Common myeloid progenitor, CD34-positive (primary cell): ENCODE measurements at places on chromosomes 3 and 15.

- DNase-seq = no peak
These were observed 334.9 kb upstream of the DPH6 start for GRCh38 chr15:35880896-35881295.

DNA sequence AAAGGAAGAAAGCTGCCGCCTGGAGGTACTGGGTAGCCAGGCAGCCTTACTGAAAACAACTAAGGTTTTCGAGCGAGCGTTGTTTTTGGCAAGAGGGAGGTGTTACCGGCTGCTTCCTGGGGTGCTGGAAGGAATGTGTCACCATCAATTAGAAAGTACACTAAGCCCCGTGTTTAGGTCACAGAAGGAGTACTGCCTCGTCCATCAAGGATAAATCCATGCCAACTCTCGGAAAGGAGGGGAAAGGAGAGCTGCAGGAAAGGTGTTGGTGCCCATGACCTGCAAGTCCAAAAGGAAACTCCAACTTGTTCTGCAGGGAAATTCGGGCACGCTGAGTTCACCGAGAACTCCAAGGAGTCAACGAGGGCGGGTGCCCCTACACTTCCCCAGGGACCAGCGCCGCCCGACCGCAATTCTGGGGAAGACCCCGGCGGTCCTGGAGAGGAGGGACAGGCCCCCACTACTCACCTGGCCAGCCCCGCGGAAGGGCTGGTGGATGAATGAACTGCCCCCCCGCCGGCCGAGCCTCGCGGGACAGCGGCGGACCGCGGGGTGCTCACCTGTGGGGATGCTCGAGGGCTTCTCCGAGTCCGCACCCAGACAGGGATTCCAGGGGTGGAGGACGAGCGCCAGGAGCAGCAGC, 542 bp downstream of the PLOD2 start:
- DNase-seq = peak; percentile 87

DNA sequence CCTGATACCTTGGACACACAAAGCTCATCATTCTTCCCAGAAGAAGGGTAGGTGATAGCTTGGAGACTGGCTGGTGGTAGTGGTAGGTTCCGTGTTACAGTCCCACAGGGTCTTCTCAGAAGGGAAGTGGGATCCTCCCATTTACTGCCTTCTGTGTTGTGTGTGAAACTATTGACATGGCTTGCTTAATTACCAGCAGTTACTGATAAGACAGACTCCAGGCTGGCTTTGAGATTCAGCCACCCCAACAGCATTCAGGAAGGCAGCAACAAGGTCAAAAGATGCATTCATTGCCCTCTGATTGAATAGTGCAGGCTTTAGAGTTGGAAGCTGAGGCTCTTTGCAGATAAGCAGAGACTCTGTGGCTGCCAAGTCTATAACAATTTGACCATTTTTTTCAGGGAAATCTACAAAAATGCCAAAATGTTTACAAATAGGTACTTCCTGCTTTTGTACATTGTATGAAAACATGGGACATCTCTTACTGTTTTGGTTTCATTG, 7.7 kb downstream of the ARNT2 start:
- DNase-seq = no peak

GRCh38 chr3:105032541-105032940, 334.2 kb upstream of the ALCAM start:
- DNase-seq = no peak

- no peak for DNase-seq
These were observed 285.1 kb downstream of the IL20RB start for GRCh38 chr3:137242836-137243400.

- no peak for DNase-seq
These were observed 469.3 kb upstream of the CFAP20DC start for GRCh38 chr3:59519094-59519493.

DNA sequence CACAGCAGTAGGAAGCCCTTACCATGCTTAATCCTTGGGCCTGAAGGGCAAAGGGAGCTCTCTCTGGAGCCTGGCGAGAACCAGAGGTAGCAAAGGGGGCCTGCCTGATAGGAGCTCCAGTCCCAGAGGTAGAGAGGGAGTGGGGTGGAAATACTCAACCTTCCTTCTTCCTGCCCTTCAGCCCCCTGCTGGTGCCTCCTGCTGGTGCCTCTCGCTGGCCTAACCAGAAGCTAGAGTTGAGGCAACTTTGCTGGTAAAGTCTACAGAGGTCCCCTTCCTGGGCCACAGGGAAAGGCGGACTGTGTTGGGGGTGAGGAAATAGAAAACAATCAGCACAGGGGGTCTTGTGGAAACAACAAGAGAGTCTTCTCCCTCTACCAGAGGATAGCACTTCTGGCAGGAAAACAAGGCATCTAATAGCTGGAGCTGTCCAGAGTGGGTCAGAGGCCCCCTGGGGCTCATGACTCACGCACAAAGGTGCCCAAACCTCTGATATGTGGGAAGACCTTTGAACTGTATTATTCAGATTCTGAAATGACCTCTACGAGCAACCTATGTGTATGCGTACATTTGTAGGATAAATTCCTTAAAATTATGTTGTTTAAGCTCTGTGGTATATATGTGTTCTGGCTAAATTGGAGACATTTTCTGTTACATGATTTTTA, 133.9 kb downstream of the LRRC28 start:
- DNase-seq = no peak

GRCh38 chr3:177141899-177142646, 55.2 kb downstream of the TBL1XR1 start:
- peak; percentile 80 for DNase-seq

- no peak for DNase-seq
These were observed 259.7 kb downstream of the TBL1XR1 start for GRCh38 chr3:176937541-176937940.

DNA sequence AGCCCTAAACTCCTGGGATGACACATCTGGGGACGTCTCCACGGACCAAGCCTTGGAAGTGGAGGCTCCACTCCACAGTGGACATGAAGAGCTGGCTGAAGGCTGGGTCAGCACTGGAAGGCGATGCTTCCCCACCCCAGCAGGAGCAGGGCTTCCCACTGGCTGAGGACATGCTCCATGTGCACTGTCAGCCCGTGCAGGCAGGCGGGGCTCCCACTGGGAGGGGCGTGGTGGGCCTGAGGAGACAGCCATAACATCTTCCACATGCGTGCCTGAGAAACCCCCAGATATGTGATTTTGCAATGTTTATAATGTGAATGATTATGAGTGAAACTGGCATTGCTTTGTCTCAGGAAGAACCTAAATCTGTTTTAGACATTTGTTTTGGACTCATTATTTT, 231.3 kb downstream of the KLF13 start:
- no peak for DNase-seq
